ENCODE measurements at places on chromosomes 7 and 10.

DNA sequence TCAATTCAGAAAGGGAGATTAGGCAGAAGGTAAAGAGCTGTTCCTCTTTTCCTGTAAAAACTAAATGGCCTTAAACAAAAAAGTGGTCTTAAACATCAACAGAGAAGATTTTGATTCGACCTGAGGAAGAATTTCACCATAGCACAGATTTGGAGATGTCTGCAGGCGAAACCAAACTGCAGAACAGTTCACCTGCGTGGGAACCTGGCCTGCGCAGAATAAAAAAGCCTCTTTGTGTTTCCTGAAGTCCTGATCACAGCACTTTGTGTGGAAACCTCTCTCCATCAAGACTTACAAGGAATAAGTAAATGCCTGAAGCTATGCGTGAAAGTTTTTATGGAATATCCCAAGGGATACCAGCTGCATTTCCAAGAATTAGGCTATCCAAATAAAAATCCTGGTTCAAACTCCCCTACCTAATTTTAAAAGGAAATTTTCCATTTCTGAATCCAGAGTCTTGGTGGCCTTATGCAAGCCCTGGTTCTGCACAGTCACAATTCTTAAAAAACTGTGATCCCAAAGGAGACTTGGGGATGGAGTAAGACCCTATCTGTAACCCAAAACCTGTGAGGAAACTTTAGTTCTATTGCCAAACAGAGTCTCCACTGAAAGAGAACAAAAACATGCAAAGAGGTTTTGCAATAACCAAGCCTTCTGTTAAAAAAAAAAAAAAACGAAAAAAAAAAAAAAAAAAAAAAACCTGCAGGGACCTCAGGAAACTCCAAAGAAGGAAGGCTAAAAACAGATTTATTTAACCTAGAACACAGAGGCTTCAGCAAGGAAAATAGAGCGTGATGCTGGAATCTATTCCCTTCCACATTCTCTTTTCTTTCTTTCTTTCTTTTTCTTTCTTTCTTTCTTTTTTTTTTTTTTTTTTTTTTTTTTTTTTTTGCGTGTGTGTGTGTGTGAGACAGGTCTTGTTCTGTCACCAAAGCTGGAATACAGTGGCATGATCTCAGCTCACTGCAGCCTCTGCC lies 10.4 kb downstream of the CALML3 start:
- peak; percentile 25 for DNase-seq

- no peak for DNase-seq
These were observed 31.3 kb downstream of the TMEM270 start for GRCh38 chr7:73892003-73892999.

- no peak for DNase-seq
These were observed 41.0 kb downstream of the ZEB1 start for GRCh38 chr10:31359979-31360378.

- no peak for DNase-seq
These were observed 75.9 kb downstream of the NRBF2 start for GRCh38 chr10:63208986-63209385.

DNA sequence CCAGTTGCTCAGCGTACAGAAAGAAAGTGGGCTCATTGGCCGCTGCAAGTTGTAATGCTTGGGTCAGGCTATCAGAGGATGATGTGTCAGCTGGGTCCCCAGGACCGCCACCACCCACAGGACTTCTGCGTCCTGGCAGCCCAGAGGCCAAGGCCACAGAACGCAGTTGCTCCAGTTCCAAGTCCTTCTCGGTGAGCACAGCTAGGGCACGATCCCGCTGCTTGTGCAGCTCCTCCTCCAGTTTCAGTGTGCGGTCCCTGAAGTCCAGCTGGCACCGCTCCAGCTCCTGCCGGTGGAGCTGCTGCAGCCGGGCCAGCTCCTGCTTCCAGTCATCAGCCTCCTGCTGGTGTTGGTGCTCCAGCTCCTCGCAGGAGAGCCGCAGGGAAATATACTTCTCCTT lies 3.0 kb downstream of the GCC1 start:
- no peak for DNase-seq

DNA sequence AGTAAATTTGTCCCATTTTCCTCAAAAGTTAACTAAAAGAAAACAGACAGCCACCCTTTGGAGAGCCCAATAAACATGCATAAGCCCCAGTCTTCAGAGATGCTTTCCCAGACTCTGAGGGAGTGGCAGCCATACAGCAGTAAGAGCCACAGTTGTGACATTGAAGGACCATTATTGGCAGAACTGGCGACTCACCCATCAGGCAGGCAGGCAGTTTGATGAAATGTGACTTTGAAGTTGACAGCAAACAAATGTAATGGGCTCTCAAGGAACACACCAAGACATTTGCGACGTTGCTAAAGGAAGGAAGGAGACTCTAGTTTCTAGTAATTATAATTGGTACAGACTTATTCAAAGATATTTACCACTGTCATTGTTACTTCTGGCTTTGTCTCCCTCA lies 287.5 kb upstream of the PHYHIPL start:
- DNase-seq, result no peak

DNA sequence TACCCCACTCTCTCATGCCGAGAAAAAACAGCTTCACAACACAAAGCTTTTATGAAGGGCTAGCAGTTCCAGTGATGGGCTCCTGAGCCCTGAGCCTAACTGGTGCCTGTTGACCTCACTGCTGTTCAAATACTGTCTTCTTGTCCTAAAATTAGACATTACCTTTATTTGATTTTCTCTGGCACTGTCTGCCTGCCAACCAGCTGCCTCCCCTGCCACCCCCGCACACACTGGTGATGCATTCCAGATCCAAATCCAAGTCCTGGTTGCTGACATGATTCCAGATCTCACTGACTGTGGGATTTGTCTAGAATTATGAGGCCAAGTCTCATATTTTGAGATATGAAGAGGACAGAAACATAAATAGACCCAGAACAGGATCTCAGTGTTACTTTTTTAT lies 816.2 kb downstream of the NRG3 start:
- no peak for DNase-seq

- no peak for DNase-seq
These were observed 327.7 kb upstream of the NPSR1 start for GRCh38 chr7:34330308-34330707.

Data from femur (tissue), 1 donor.